Naive B cell (primary cell): ENCODE measurements at places on chromosomes 2 and 18.

GRCh38 chr18:30927517-30928075, 114.9 kb downstream of the DSC3 start:
- no peaks in the 10 kb centered on the region for H3K4me1 ChIP-seq
- no peaks in the 10 kb centered on the region for H3K27me3 ChIP-seq
- no peak for DNase-seq
- H3K4me3 ChIP-seq: no peak overlapping the region
- no peak overlapping the region for H3K27ac ChIP-seq

DNA sequence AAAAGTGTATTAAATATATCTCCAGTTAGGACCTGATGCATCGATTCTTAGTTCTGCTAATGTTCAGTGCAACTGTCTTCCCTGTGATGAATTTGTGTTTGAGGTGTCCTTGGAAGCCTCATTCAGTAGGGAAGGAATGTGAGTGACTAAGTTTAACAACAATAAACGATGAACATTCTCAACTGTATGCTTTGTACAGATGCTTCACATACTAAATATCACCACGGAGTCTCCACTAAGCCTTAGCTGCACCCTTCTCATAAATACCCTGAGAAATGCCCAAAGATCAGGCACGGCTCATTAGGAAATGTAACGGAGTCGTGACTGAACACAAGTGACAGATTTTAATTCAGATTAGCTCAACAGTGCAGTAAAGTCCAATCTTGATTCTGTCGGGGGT, 24.4 kb upstream of the AGFG1 start:
- no peaks in the 10 kb centered on the region for H3K36me3 ChIP-seq
- no peak overlapping the region for H3K27ac ChIP-seq
- H3K27me3 ChIP-seq: no peaks in the 10 kb centered on the region
- no peak for DNase-seq
- no peak overlapping the region for H3K4me3 ChIP-seq

DNA sequence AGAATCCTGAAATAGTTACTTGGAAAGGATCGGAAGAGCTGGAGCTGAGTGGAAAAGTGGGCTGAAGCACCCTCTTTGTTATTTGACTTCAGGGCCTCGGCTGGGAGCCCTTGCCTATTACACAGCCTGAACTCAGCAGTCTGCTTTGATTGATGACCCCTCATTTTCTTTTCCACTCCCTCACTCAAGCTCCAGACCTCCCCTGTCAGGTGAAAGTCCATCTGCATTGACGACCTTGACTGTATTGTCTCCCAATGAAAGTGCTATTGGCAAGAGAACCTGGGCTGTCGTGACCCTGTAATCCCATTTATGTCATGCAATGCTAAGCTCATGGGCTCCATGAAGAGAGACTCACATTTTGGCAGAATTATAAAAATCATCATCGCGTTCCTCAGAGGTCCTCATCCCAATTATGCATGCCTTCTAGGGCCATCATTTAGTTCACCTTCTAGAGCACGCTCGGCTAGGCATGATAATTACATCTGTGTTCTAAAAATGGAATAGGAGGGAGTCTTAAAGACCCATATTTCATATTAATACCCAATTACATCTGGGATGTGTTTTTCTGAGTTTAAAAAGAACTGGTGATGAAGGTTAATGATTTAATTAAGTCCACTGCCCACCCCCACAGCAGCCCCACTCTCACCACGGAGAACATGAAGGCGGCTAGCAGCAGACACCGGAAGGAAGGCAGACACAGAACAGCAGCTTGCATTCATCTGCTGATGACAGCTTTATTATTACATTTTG, 472.5 kb downstream of the PID1 start:
- no peak for DNase-seq
- H3K36me3 ChIP-seq: no peaks in the 10 kb centered on the region
- no peaks in the 10 kb centered on the region for H3K27me3 ChIP-seq

DNA sequence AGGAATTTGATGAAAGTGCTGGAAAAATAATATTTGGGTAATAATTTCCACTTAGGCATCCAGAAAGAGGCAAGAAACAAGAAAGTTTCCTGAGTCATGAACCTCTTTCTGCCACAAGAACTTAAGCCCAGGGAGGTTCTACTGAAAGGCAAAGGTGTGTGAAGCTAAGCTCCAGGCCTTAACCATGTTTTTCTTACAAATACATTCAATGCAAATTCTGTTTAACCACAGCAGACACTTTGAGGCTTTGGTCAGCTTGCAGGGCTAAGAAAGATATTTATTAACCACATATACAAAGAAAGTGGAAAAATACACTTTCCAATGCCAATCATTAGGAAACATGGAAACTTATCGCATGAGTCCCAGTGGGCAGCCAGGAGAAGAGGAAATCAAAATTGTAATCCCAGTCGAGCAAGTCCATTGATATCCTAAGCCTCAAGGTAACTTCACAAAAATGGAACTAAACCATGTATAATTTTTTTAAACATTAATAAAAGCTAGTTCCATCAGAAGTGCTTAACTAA, 68.3 kb downstream of the PIEZO2 start:
- H3K27ac ChIP-seq: no peak overlapping the region
- H3K36me3 ChIP-seq: no peaks in the 10 kb centered on the region
- H3K4me3 ChIP-seq: no peak overlapping the region

DNA sequence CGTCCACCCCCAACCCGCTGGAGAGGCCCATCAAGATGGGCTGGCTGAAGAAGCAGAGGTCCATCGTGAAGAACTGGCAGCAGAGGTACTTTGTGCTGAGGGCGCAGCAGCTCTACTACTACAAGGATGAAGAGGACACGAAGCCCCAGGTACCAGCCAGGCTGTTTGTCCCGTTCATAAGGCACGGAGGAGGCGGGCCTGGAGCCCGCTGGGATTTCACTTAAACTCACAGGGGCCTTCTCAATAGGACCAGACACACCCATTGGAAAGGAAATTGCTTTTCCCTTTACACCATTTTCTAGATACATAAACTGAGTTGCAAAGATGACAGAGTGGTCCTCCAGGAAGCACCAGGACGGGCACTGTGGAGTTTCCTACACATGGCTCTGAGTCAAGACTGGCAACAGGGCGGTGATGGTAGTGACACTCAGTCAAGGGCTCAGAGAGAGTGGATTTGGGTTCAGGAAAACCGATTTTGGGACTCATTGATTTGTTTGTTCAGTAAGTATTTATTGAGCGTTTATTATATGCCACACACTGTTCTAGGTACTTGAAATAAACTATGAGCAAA, 40.7 kb downstream of the ARHGAP25 start:
- H3K4me3 ChIP-seq: peak overlapping the region; percentile 93
- peaks cover 31% of the 10 kb centered on the region for H3K36me3 ChIP-seq
- H3K27ac ChIP-seq: peak overlapping the region; percentile 100
- no peaks in the 10 kb centered on the region for H3K27me3 ChIP-seq
- H3K4me1 ChIP-seq: peaks cover 85% of the 10 kb centered on the region

DNA sequence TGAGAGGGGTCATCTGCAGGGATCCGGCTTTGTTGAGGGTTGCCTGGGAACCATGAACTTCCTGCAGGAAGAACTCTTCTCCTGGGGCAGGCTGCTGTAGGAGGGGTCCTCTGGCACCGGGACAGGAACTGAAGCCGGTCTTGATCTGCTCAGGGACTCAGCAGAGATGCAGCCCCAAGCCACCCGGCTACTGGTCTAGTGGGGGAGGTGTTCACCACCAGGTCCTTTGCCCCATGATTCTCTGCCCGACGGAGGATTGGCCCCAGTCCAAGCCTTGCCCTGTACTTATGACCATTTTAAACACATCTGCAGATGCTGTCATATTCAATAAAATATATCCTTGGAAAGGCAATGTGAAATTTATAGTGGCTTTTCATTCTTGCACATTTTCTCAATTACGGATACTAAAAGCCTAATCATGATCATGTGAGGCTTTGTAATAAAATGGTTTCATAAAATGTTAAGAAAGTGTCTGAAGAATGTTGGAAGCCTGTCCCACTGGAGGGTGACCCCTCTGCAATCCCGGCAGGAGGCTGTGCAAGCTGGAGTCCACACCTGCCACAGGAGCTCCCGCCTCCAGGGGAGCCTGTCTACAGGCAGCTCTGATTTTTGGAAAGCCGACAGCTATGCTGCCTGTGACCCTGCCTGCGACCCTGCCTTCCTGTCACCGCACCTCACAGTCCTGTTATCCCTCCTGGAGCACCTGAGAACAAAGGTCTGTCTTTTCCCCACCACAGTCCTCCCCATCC, 98.8 kb upstream of the TAF1B start:
- no peak for DNase-seq
- no peaks in the 10 kb centered on the region for H3K36me3 ChIP-seq
- peaks cover 4% of the 10 kb centered on the region for H3K4me1 ChIP-seq
- no peak overlapping the region for H3K27ac ChIP-seq
- H3K27me3 ChIP-seq: peaks cover 13% of the 10 kb centered on the region

DNA sequence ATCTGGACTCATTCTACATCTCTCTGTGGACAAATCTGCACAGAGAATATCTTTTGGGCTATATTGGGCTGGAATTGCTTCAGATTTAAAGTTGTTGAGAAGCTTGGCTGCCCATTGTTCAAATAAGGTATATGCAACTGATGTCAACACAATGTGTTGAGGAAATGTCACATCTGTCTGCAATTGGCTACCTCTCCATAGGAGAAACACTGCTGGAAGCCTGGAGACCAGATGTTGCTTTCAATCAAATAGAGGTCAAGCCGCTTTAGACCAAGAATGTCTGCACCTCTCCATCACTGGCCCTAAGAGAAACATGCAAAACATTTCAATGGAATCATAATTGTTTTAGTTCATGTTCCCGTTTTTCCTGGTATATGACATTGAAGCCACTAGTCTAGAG, 720.2 kb downstream of the SLC4A3 start:
- no peak overlapping the region for H3K4me3 ChIP-seq
- H3K4me1 ChIP-seq: no peaks in the 10 kb centered on the region
- H3K27ac ChIP-seq: no peak overlapping the region
- H3K27me3 ChIP-seq: peaks cover 3% of the 10 kb centered on the region

GRCh38 chr2:82789851-82790205, 1669.3 kb downstream of the SUCLG1 start:
- no peak overlapping the region for H3K27ac ChIP-seq
- no peak overlapping the region for H3K4me3 ChIP-seq
- no peaks in the 10 kb centered on the region for H3K36me3 ChIP-seq
- no peaks in the 10 kb centered on the region for H3K27me3 ChIP-seq
- no peaks in the 10 kb centered on the region for H3K4me1 ChIP-seq

GRCh38 chr18:32301976-32302743, 112.3 kb downstream of the MEP1B start:
- H3K4me3 ChIP-seq: no peak overlapping the region
- no peaks in the 10 kb centered on the region for H3K4me1 ChIP-seq
- no peak for DNase-seq
- no peak overlapping the region for H3K27ac ChIP-seq

- no peaks in the 10 kb centered on the region for H3K36me3 ChIP-seq
- no peak overlapping the region for H3K27ac ChIP-seq
- peaks cover 4% of the 10 kb centered on the region for H3K27me3 ChIP-seq
- H3K4me1 ChIP-seq: no peaks in the 10 kb centered on the region
- DNase-seq: no peak
Observed at GRCh38 chr2:182144041-182144775, 158.6 kb downstream of the PPP1R1C start.

DNA sequence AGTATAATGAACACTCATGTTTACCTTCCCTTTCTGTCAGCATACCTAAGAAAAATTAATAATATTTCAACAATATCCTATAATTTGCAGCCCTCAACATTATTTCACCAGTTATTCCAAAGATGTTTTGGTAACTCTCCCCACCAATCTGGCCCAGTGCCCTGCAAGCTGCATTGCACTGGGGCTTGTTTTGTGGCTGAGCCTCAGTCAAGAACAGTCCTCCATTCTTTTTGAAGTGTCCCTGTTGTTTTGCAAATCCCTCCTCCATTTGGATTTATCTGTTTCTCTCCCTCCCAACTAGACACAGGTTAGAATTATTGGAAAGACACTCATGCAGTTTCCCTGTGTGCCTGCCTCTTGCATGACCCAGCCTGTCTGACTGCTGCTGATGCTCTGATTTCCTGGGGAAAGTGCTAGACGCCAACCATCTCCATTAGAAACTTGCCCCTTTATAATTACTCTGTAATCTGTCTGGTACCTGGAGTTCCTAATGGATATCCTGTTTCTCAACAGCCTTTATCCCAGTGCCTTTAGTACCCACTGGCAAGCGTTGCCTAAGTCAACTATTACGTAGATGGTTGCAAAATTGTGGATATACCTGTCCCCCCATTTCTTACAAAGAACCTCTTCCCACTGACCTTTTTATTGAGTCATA, 60.2 kb downstream of the EIF5B start:
- H3K27ac ChIP-seq: no peak overlapping the region
- H3K27me3 ChIP-seq: no peaks in the 10 kb centered on the region
- no peaks in the 10 kb centered on the region for H3K4me1 ChIP-seq
- H3K36me3 ChIP-seq: peaks cover 27% of the 10 kb centered on the region
- no peak overlapping the region for H3K4me3 ChIP-seq

GRCh38 chr2:1738646-1739302, 5.5 kb downstream of the PXDN start:
- DNase-seq: no peak
- H3K4me3 ChIP-seq: no peak overlapping the region
- peaks cover 9% of the 10 kb centered on the region for H3K27me3 ChIP-seq
- H3K27ac ChIP-seq: no peak overlapping the region
- H3K4me1 ChIP-seq: peaks cover 5% of the 10 kb centered on the region
- no peaks in the 10 kb centered on the region for H3K36me3 ChIP-seq

DNA sequence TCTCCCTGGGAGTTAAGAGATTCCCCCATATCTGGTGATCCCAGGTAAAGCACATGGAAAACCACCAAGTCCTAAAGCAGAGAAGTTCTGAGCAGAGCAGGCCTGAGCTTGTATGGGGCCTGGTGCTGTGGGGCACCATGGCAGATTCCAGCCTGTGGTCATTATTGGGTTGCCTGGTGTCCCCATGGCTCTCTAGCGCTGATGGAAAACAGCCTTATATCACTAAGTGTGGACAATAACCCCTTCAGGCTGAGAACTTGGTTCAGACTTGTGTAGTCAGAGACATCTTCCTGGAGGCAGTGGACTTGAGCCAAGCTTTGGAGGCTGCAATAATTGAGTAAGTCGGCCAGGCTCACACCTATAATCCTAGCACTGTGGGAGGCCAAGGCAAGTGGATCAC, 96.8 kb downstream of the MCFD2 start:
- no peaks in the 10 kb centered on the region for H3K36me3 ChIP-seq
- no peak overlapping the region for H3K27ac ChIP-seq

DNA sequence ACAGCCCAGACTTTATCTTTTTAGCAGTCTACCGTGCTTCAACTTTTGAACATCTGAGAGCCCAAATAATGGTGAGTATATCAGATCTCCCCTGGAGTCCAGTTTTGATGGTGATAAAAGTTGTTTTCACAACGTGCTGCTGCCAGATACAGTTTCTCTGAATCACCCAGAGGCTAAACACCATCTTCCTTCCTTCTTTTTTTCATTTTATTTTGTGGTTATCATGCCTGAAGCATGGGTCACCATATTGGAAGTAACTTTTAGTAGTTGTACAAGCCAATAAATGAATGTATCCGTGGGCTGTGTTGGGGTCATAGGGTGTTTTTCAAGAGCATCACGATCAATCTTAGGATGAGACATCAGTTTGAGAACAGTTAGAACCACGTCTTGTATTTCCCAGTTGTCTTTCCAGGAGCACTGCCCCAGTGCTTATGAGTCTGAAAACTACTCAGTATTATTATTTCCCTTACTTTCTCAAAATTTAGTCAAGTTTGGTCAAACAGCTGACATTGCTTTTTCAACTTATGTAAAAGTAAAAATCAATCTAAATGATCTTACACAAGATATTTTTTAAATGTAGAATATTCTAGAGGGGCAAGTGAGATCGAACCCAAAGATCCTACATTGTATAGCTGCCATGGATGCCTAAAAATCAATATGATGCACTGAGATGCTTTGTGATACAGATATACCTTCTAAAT, 311.4 kb downstream of the CTNNA2 start:
- H3K4me1 ChIP-seq: no peaks in the 10 kb centered on the region
- no peaks in the 10 kb centered on the region for H3K27me3 ChIP-seq
- H3K36me3 ChIP-seq: no peaks in the 10 kb centered on the region
- H3K4me3 ChIP-seq: no peak overlapping the region

- no peak overlapping the region for H3K27ac ChIP-seq
- no peak overlapping the region for H3K4me3 ChIP-seq
- H3K36me3 ChIP-seq: no peaks in the 10 kb centered on the region
- peaks cover under 1% of the 10 kb centered on the region for H3K4me1 ChIP-seq
- peaks cover 35% of the 10 kb centered on the region for H3K27me3 ChIP-seq
Observed at GRCh38 chr2:120685066-120685973, 50.3 kb upstream of the GLI2 start.
